ENCODE measurements at places on chromosomes 6 and 20. TPM values are rescaled to one million over a fixed set of nuclear protein-coding genes. Genes with fewer than 3 reads are reported as not detected.

Gene ASIP
- not detected for total RNA-seq

Gene LSM14B
- 39.9 TPM for total RNA-seq

Gene HLA-DMA
- 10.1 TPM for total RNA-seq

Gene SLC17A1
- not detected for total RNA-seq

Gene CALHM6
- total RNA-seq, result 9.6 TPM

Gene GPR63
- 0.29 TPM for total RNA-seq

Gene CEBPB
- 36.7 TPM for total RNA-seq
